ENCODE measurements at places on chromosomes 16 and 17.
A peak's percentile ranks its signal among the peaks of the same experiment; 100 is the strongest.

GRCh38 chr17:15954222-15954621 lies 9.3 kb downstream of the ADORA2B start:
- DNase-seq: no peak

DNA sequence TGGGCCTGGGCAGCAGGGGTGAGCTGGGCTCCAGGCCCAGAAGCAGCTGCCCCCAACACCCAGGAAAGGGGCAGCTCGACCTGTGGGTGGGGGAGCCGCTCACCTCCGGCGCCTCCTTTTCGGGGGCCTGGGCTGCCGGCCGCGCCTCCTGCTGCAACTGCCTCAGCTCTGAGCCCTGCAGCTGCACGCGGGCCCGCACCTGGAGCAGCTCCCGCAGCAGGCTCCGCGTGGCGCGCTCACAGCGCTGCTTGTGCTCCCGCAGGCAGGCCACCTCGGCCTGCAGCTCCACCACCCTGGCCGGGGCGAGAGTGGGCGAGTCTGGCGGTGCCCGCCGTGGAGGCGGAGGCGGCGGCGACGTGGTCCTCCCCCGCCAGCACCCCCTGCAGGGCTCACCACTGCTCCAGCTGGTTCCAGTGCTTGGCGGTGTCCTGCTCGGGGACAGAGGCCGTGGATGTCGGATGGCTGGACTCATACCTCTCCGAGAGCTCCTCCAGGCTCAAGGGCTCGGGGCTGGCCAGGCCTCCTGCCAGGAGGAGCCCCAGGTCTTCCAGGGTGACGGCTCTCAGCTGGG lies 868 bp downstream of the CCDC154 start:
- DNase-seq: no peak

GRCh38 chr16:88851616-88852015 lies 5.1 kb downstream of the GALNS start:
- DNase-seq: no peak

DNA sequence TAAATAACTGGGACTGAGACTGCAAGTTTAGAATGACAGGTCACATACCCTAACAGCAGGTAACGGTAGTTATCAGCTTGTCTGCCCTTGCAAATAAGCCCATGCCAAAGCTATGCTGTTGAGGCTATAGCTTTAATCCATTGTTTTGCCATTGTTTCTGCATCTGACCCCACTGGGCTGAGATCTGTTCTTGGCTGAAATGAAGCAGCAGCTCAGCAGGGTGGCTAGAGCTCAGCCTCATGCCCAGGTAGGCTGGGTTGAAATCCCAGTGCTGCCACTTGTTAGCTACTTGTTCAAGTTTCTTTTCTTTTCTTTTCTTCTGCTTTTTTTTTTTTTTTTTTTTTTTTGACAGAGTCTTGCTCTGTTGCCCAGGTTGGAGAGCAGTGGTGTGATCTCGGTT lies 40.1 kb downstream of the NKD1 start:
- DNase-seq: peak; percentile 12

DNA sequence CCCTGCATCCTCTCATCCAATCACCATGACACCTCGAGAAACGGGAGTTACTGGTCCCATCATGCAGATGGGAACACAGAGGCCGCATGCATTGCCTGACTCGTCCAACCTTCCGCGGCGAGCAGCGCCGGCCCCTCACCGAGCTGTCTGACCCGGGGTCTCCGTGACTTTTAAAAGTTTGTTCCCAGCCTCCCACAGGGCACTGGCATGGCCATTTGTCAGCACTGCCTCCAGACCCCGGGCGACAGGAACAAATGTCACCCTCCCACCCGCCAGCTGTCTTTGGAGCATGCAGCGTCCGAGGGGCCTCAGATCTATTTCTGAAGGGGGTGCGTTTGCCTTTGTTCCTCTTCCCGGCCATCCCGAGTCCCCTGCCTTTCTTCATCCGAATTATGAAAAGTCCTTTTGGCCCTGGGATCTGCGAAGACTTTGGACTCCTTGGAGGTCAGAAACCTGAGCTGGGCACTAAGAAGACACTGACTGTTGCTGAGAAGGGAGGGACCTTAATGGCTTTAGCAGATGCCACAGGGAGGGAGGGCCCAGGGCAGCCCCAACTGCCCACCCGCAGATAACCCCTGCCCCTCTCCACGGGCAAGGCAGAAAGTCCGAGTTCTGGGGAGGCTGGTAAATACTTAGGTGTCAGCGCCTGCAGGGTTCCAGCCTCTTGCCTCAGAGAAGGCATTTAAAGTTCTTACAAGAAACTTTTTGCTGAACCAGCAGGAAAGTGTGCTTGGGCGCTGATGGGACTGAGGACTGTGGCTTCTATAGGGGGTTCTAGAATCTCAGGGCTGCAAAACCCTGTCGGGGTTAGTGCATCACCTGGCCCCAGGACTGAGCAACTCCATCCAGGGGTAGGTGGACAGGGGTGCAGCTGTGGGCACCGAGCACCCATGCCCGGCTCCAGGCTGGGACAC lies 348.1 kb downstream of the FOXL1 start:
- DNase-seq: no peak

DNA sequence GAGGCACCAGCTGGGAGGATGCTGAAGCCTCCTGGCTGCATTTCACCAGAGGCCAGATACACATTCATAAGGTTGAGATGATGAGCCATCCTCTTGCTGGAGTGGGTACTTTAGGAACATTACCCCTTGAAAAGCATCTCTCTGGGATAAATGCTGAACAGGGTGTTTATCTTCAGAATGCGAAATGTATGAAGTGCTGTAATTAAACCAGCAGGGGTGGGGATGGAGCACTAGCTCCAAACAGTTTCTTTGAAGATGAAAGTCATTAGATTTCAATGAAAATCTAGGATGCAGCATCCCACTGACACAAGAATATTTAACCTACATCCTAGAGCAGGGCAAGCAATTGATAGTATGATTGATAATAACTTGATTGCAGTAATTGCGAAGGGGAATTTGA lies 158.1 kb downstream of the CYLD start:
- no peak for DNase-seq

GRCh38 chr17:73802314-73802713 lies 158.1 kb upstream of the SDK2 start:
- no peak for DNase-seq

Data from B cell (primary cell).